ENCODE measurements at places on chromosomes 12 and 14.

DNA sequence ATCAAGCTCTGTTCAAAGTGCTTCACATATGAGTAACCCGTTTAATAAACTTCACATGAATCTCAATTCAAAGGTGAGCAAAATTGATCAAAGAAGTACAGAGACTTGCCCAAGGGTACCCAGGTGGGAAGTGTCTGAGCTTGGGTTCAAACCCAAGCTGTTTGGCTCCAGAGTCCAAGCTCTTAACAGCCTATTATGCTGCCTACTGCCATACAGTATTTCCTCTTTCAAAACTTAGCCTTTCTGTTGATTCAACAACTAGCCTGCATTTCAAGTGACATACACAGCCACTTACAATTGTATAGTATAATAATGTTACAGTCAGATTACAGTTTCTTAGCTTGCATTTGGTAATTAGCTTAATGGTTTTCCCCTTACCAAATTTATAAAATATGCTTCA lies 29.7 kb downstream of the FRMD6 start:
- DNase-seq: no peak

- DNase-seq: peak; percentile 10
These were observed 120.4 kb downstream of the ANO6 start for GRCh38 chr12:45336331-45336730.

- DNase-seq: no peak
These were observed 769.4 kb upstream of the USP15 start for GRCh38 chr12:61490526-61491498.

DNA sequence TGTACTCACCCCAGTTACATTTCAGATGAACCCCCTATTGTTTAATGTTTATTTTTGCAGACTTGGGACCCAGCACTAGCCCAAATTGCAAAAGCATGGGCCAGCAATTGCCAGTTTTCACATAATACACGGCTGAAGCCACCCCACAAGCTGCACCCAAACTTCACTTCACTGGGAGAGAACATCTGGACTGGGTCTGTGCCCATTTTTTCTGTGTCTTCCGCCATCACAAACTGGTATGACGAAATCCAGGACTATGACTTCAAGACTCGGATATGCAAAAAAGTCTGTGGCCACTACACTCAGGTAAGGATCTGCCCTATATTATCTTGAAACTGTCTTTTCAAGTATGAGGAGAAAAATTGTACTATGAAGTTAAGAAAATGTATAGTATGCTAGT lies 1.2 kb downstream of the GLIPR1 start:
- peak; percentile 36 for DNase-seq

- DNase-seq: peak; percentile 58
These were observed 227.1 kb upstream of the KRR1 start for GRCh38 chr12:75738486-75738885.

DNA sequence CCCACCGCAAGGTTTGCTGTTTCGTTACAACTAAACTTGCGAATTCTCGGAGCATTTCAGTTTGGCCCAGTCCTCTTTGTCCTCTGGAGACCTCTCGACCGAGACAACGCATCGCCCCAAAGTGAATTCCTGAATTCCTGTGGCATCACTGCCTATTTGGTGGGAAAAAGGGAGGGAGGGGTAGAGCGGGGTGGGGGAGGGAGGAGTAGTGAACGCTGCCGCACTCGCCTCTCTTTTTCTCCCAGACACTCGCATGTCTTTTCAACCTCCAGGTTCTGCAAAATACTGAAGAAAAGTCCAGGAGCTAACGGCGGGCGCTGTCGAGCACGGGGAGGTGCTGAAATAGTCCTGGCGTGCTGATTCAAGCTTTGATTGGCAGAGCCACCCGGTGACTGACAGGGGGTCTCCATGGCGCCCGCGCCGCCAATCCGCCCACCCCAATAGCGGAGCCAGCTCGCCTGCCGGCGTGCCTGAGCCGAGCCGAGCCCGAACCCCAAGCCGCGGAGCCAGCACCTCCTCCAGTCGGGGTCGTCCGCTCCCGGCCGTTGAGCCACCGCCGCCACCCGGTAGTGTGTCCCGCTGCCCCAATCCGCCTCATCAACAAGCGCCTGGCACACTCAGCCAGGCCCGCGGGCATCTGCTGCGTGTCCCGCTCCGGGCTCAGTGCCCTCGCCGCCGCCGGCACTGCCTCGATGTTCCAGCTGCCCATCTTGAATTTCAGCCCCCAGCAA lies at the start of gene SIX6:
TSS of gene SIX6 (plus strand) at position 440 of the 731 bp plus-strand sequence. CDS start at position 693, 253 bp downstream.
- DNase-seq: no peak

GRCh38 chr12:116990971-116991966 lies 80.5 kb downstream of the FBXW8 start:
- DNase-seq: no peak

DNA sequence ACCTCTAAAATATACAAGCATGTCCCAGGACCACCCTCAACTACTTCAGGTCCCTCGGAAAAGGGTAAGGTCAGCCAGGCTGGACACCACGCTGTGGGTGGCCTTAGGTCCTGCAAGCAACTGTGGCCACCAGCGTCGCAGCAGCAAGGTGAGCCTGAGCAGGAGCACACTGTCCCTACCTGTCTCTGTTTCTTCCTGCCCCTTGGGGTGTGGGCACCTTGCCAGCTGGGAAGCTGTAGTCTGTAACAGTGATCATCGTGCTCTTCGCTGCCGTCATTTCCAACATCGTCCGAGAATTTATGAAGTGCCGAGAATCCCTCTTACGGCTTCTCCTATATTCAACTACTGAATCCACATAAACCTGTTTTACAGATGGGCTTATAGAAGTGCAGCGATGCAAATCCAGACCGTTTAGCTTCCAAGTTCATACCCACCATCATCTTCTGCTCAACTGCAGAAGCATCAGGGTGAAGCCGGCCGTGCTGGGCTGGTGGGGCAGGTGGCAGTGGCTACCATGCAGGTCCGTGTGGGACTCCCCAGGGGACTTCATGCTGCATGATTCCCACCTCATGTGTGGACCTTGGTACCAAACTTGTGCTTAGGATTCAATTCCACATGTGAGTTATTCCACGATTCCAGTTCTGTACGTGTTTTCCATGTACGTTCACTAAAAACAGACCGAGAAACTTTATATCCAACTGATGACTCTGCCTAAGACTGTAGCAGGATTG lies 361.3 kb upstream of the SFSWAP start:
- DNase-seq: no peak

DNA sequence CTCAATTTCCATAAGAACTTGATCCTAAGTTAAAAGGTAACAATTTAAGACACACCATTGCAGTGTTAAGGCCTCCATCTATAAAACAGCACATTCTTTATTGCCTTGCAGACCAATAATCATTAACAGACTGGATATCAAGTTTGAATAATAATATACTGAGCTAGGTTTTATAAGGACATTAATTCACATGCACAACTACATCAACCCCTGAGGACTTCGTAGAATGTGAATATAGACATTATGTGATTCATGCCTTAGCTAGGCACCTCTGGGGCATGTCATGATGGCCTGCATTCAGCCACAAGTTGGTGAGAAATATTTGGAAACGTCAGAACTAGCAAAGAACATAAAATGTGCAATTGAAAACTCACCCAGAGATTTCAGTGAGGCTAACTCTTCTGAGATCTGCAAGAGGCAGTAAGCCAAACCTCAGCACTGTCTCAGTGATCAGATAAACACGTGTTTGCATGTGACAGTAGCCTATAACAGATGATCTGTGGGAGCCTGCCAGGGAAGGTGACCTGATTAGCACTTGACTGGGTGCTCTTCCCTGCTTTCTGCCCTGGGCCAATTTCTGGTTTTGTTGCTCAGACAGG lies 492.2 kb downstream of the FLRT2 start:
- no peak for DNase-seq

- no peak for DNase-seq
These were observed 69.0 kb downstream of the ITPK1 start for GRCh38 chr14:93046705-93047050.

GRCh38 chr12:105315726-105316125 lies 14.8 kb upstream of the C12orf75 start:
- no peak for DNase-seq

DNA sequence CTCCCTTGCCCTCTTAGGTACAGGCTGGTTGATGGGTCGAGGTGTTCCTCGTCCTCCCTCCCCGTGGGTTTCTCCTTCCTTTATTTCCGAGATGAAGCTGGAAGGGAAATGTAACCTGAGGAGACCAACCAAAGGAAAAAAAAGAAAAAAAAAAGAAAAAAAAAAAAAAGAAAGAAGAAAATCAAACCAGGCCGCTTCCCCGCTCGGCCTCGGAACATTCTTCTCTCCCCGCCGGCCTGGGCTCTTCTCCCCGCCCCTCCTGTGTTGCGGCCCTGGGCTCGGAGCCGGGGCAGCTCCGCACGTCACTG lies 1.6 kb upstream of the NFATC4 start:
- DNase-seq: no peak

DNA sequence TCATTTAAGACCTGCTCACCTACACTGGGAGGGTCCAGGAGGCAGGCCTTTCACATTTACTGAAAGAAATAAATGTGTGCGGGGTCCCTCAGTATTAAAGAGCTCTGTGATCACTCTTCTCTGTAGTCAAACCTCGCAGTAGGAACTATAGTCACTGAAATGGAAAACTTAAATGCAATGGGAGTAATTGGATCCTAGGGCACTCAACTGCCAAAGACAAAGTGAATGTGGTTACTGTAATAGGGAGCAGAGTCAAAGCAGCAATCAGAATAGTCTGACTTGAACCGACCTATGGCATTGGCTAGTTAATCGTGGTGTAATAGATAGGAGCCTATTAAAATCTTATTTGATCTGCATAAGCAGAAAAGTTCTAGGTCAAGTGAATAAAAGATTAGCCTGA lies 26.6 kb upstream of the DYRK2 start:
- DNase-seq: no peak

DNA sequence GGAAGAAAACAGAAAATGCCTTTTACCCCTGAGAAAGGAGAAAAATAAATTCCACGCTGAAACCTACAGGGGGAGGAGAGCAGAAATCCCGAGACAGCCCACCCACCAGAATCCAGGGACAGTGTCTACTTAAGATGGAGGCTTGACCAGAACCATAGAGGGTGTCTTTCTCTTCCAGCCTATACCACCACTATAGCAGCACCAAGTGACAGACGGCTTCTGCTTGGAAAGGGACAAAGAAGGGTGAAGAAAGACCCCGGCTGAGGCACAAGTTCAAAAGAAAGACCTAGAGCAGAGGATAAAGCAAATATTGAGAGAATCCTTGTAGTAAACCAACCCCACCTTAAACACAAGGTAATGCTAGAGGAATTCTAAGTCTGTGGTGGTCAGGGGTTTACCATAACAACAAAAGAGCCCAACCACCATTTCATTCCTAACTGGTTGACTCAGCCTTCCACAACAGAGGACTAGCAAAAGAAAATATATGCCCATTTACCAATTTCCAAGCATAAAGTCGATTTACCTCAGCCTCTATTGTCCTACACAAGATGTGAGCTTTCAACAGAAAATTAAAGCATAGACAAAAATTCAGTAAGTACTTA lies 105.3 kb upstream of the FOXG1 start:
- no peak for DNase-seq

GRCh38 chr12:10381928-10382628 lies 7.8 kb downstream of the KLRK1 start:
- DNase-seq: no peak

GRCh38 chr12:48037267-48037915 lies 33.1 kb upstream of the COL2A1 start:
- peak; percentile 21 for DNase-seq

DNA sequence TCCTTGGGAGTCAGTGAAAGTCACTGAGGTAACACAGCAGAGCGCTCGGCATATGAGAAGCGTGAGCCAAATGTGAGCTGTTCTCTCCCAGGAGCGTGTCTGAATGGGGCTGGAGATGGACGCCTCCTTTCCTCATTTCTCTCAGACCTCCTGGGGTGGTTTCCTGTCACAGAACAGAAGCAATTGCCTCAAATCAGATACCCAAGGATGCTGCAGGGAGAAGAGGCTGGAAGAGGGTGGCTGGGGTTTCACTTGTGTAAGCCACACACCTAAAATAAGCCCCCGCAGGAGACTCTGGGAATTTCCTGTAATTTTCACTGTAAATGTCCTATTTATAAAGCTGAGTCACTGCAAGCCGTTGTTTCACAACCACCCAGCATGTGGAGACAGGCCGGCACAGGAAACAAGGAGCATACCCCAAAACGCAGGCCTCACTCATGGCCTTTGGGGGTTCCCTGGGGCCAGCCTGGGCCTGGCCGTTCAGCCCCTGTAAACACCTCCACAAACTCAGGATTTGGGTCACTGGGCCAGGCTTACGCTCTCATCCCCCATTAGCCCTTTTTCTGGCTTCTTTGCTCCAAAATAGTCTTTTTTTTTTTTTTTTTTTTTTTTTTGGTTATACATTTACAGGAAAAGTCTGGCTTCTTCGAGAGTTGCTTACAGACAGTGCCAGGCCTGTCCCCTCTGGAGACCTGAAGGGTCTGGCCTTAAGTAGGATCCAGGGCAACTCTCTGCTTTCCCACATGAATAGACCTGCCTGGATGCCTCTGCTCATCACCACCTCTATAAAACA lies 55.3 kb downstream of the VCPKMT start:
- DNase-seq: peak; percentile 83

- DNase-seq: no peak
These were observed 9.2 kb upstream of the DHRS2 start for GRCh38 chr14:23626946-23627345.

GRCh38 chr12:51904951-51905470 lies 2.3 kb upstream of the ACVRL1 start:
- peak; percentile 58 for DNase-seq

GRCh38 chr12:124835656-124836410 lies 27.8 kb downstream of the SCARB1 start:
- DNase-seq: no peak

- no peak for DNase-seq
These were observed 17.0 kb downstream of the SIX1 start for GRCh38 chr14:60632257-60632656.

GRCh38 chr12:64610660-64611340 lies 505 bp downstream of the RASSF3 start:
- peak; percentile 92 for DNase-seq

- DNase-seq: no peak
These were observed 2.8 kb upstream of the PELI2 start for GRCh38 chr14:56115334-56115870.

GRCh38 chr12:108613548-108613947 lies 15.7 kb upstream of the TMEM119 start:
- DNase-seq: peak; percentile 85
